ENCODE measurements at places on chromosomes 11 and 22.

- DNase-seq = no peak
Observed at GRCh38 chr11:78228467-78228866, 39.7 kb downstream of the USP35 start.

- peak; percentile 2 for DNase-seq
Observed at GRCh38 chr11:111815489-111815888, 49.3 kb upstream of the PPP2R1B start.

DNA sequence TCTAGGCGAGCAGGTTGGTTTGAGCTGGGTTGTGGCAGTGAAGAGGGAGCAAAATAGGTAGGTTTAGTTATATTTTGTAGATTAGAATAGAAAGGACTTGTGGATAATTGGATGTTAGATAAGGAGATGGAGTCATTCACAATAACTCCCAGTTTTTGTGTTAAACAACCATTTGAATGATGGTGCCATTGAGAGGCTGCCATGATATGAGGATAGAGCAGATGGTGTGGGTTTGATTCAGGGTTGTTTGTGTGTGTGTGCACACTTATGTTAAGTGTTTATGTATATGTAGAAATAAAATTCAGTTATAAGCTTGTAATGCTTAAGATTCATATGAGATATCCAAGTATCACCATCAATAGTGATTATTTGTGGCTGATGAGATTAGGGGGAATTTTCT lies 166.6 kb downstream of the NXPE2 start:
- DNase-seq = no peak

GRCh38 chr22:42993651-42994275 lies 21.2 kb downstream of the PACSIN2 start:
- no peak for DNase-seq

DNA sequence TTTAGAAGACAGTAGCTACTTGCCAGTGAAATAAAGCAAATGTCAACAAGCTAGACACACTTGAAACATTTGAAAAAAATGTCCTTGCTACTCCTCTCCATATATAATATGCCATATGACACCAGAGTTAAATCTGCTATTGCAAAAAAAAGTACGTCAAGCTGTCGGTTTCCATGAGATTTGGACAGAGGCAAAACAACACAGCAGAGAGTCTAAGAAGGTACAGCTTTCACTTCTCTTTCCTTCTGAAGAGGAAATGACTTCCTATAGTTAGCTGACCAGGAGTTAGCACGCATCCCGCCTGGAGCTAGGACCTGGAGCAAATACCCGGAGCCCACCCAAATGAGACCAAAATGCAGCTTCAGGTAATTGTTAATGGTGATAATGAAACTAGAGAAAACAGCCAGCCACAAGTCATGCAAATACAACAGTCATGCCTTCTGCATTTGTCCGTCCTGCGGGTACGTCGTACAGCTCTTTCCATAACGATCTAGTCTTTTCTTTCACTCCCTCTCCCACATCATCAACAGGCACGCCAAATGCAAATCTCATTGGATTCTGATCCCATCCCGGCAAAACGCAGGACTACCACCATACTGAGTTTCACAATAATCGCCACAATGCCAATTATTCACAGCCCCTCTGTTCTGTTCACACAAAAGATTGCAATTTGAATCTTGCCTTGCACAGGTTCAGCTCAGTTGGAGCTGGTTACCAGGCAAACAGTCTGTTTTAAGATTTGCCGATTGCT lies 395.0 kb upstream of the CCDC90B start:
- DNase-seq = no peak

DNA sequence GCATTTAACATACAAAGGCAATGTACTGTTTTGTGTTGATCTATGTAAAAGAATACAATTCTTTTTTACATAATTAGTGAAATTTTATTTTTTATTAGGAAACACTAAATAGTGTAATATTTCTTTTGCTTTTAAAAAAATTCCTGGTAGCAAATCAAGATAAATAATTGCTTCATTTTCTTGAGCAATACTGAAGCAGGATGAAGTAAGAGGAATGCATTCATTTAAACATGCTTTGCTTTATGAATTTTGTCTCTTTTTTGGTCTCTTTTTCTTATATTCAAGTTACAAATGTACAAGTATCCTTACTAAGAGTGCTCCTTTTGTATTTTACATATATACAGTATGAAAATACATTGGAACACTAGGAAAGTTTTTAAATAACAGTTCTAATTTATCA lies 144.4 kb upstream of the TEAD1 start:
- no peak for DNase-seq

Data from activated CD4-positive, alpha-beta T cell treated with anti-CD3 and anti-CD28 coated beads for 48 hours (primary cell).